ENCODE measurements at places on chromosomes 6 and 20.

- DNase-seq: peak; percentile 24
Observed at GRCh38 chr6:27251112-27251605, 3.7 kb downstream of the PRSS16 start.

DNA sequence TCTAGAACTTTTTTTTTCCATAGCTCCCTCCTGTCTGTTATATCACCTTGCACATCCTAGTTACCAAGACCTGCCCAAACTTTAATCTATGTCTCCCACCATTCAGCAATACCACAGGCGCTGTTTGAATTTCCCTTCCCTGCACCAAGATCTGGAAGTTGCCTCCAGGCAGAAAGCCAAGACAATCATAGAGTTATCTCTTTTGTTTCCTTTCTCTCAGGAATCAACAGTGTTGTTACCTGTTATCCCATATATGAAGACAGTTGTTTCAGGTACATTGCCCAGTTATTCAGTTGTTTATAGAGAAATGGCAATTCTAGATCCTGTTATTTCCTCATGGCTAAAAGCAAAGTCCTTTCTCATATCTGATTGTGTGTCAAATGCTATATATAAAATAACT, 63.2 kb downstream of the PDSS2 start:
- no peak for DNase-seq

- DNase-seq: no peak
Observed at GRCh38 chr6:157364705-157365104, 16.3 kb upstream of the ZDHHC14 start.

GRCh38 chr6:14258695-14259593, 141.4 kb downstream of the CD83 start:
- DNase-seq: no peak

GRCh38 chr20:9099372-9099771, 30.5 kb downstream of the PLCB4 start:
- DNase-seq: no peak

DNA sequence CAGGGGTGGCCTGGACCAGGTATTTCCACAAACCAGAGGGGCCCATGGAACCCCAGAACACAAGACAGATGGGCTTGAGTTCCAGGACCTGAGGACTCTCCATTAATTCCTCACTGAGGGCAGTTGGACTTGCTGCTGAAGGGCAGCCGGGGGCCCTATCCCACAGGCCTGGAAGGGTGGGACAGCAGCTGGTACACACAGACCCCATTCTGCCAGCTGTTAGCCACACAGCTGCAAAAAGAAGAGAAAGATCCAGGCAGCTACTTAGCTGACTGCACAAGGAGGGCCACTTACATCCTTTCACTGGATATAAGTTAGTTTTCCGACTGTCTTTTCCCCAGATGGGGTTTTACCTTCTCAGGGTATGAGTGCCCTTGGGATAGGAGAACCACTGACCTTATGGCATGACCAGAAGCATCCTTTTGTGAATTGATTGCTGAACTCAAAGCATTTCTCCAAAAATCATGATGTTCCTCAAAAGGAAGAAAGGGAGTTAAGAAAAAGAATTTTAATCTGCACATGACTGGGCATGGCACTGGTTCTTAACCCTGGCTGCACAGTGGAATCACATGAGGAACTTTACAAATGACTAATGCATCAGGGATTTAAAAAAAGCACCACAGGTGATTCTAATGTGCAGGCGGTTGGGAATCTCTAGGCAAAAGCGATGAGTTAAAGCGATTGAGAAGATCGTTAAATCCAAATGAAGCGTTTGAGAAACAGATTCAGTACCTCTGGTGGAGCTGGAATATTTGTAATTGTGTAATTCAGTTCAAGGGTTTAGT, 199.4 kb downstream of the TFAP2A start:
- DNase-seq: no peak

DNA sequence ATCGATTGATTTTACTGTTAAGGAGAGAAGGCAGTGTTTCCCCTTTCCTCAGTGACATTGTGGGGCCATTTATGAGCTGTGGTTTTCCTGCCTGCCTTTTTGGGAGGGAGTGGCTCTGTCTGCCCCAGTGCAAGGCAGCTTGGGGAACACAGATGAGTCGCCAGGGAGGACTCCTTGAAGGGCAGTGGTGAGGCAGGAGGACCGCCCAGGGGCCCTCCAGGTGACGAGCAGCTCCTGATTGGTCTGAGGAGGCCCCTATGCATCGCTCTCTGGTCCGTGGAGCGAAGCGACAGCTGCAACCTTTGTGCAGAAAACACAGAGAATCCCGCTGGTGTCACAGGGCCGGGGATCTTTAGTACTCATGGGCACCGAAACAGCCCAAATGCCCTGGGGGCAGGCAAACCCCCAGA, 100.3 kb downstream of the TMEM242 start:
- no peak for DNase-seq

GRCh38 chr6:133512410-133513016, 271.4 kb downstream of the EYA4 start:
- peak; percentile 3 for DNase-seq

- DNase-seq: no peak
Observed at GRCh38 chr6:115914098-115914497, 146.6 kb downstream of the FRK start.

All from NCI-H1092 (cell line).